ENCODE measurements at places on chromosomes 16 and 17.

GRCh38 chr17:78000341-78000740 lies 41.8 kb downstream of the TNRC6C start:
- DNase-seq = no peak

DNA sequence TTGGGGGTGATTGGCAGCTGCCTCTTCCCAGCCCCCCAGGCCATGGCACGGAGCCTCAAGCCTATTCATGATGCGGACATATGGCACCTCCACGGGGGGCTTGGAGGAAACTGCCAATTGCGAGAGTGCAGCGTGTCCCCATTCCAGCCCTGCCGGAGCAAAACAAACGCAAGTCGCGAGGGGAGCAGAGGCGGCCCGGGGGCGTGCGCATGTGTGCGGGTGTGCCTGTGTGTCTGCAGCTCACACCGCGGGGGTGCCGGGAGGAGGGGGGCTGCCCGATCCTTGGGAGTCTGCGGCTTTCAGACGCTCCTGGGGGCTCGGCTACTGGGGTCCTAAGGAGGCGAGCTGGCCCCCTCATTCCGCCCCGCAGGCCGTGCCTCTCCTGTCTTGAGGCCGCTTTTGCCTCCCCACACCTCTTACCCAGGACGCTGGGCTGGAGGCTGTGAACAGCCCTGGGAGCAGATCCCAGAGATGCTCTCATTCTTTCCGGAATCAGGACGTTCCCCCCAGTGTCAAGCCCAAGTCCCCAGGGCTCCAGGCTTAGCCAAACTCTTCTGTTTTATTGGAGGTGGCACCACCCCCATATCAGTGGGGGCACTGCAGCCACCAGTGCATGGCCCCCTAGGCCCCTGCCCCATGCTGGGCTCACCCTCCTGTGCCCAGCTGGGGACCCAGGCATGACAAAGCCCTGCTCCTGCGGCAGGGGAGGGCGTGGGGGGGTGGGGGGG lies 29.1 kb downstream of the ENDOV start:
- no peak for DNase-seq

DNA sequence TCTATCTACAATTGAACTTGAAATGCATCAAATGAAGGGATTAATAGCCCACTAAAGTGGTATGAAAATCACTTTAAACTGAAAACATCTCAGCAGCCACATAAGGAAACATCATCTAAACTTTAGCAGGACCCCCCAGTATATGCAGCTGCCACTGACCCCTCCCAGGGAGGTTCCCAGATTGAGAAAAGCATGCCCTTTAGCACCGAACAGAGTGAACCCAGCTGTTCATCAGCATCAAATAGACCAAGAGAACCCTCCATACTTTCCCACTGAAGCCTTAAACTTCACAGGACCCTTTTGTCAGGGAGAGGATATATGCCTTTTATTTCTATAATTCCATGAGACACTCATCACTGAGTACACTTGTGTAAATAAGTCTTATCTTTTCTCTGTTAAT lies 44.6 kb downstream of the MYH10 start:
- no peak for DNase-seq

- no peak for DNase-seq
Observed at GRCh38 chr16:76614269-76614668, 337.1 kb downstream of the CNTNAP4 start.

GRCh38 chr16:85984947-85985451 lies 86.0 kb downstream of the IRF8 start:
- peak; percentile 41 for DNase-seq

- DNase-seq = no peak
Observed at GRCh38 chr16:66576296-66576695, 3.0 kb upstream of the CMTM2 start.

DNA sequence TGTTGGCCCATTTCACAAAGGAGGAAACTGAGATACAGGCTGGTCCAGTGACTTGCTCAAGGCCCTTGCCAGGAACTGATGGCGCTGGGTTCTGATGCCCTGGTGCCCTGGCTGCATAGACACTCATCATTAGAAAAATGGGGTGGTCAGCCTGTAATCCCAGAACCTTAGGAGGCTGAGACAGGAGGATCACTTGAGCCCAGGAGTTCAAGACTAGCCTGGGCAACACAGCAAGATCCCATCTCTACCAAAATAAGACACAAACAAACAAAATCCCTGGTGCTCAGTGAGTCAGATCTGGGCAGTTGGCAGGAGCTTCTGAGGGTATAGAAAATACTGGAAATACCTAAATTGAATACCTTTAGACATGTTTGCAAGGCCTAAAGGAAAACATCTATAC lies 41.1 kb upstream of the KIFC3 start:
- no peak for DNase-seq

- DNase-seq = no peak
Observed at GRCh38 chr17:80063830-80064585, 27.6 kb downstream of the CCDC40 start.

GRCh38 chr17:58414596-58414997 lies 2.7 kb downstream of the RNF43 start:
- DNase-seq = no peak

GRCh38 chr16:11401161-11402050 lies 56.1 kb downstream of the RMI2 start:
- no peak for DNase-seq

- no peak for DNase-seq
Observed at GRCh38 chr17:52636443-52636842, 477.9 kb upstream of the CA10 start.

- DNase-seq = peak; percentile 39
Observed at GRCh38 chr17:50274142-50274896, at the start of gene TMEM92. Gene TMEM92 (plus strand): TSS chr17:50274466. CDS start chr17:50274502, 36 bp downstream.

DNA sequence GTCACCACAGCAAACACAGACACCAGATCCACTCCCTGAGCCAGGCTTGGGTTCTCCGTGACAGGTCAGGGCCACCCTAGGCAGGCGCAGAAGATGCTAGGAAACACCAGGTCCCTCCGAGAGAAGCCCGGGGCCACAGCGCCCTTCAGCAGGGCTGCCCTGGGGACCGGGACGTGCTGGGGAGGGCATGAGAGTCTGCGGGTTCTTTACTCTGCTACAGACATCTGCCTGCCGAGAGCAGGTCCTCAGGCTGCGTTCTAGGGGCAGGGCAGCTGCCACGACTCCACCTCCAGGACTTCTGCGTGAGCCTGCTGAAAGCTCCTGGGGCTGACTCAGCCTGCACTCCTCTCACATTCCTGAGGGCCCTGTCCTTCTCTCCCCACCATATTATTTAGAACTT lies 11.4 kb downstream of the MYLK3 start:
- DNase-seq = no peak

GRCh38 chr17:78172249-78173051 lies 4.1 kb downstream of the SYNGR2 start:
- no peak for DNase-seq

GRCh38 chr17:77312786-77313599 lies 172.2 kb downstream of the SEC14L1 start:
- no peak for DNase-seq

DNA sequence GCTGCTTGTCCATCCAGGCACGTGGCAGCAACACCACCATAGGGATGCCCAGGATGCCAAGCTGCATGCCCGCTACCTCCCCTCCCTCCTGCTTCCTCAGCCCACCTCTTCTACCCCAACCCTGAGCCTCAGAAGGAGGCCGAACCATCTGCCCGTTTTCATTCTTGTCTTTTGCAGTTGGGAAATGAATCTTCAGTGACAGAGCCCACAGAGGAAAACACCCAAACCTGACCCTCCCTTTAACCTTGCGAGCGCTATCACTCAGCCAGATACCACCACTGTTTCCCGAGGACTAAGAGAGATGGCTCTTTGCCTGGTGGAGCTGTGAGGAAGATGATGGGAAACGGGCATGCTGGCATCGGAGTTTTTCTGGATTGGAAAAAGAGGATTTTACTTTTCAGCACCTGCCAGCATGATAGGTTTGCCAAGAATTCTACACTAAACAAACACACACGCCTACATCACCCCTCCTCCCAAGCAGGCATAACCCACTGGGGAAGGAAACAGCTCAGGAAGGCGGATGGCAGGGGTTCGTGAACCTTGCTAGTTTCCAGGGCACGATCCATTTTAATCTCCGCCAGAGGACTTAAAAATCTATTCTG lies 457.4 kb downstream of the SLC39A11 start:
- DNase-seq = peak; percentile 10

GRCh38 chr17:75271955-75272847 lies 1.2 kb upstream of the MIF4GD start:
- DNase-seq = peak; percentile 44

DNA sequence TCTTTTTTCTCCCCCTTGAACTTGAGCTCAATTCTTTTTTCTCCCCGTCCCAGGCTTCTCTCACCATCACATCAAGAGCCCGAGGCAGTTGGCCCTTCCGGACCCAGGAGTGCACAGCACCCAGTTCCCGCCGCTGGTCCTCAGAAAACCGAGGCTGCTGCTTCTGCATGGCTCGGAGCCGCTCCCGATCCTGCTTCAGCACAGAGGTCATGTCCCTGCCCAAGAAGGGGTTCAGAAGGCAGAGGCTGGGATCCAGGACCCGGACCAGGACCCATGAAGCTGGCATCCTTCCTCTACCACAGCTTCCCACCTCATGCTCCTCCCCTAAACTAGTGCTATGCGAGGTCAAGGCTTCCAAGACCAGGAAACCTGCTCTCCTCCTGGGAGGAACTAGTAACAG lies 10.5 kb downstream of the PER1 start:
- DNase-seq = no peak

DNA sequence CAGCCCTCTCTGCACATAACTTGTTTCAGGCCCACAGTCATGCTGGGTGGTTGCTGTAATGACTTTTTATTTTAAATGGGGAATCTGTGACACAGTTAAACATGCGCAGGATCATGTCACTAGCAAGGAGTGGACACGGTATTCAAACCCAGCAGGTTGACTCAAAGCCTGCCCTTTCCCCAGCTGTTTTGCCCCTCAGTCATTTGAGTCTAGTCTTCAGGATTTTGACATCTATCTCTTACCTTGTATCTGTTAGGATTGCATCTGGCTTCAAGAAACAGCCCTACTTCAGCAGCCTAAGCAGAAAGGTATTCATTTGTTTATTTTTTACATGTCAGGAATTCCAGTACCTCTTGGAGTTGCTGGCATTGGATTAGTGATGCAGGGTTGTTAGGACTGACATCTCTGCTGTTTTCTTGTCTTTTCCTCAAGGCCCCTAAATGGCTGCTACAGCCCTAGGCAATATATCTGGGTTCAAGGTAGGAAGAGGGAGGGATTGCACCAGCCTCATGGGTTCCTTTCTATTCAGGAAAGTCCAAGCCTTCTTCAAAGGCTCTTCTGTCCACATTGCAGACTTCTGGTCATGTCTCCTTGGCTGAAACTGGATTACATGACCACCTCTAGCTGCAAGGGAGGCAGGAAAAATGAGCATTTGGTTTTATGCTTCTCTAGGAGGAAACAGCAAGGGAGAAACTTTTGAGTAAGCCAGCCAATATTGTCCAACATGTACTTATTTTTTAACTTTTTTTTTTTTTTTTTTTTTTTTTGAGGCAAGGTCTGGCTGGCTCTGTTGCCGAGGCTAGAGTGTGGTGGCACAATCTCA lies 22.8 kb downstream of the ABCC1 start:
- no peak for DNase-seq

DNA sequence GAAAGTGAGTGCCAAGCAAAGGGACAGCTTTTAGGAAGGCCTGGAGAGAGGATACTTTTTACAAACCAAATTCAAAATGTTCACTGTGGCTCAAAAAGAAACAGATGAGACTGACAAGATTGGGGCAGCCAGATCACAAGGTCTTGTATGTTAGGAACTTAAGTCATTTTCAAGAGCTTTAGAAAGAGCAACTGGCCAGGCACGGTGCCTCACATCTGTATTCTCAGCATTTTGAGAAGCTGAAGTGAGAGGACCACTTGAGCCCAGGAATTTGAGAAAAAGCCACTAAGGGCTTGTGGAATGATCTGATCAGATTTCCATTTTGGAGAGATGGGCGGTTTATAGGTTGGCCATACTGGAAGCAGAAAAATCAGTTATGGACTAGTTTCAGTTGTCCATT lies 17.2 kb downstream of the SPAG9 start:
- no peak for DNase-seq

DNA sequence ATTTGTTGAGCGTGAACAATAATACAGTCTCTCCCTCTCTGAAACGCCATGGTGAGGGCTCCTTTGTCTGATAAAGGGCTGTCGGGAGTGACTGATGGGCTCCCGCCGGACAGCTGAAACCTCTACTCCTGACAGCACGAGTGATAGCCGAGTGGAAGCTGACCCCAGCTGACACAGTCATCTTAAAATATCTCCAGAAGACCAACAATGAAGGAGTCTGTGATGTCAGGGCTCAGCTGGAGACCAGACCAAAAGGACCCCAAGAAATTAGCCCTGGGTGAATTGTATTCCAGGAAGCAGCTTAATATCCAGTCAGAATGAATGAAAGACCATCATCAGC lies 22.4 kb downstream of the CCDC182 start:
- DNase-seq = no peak

DNA sequence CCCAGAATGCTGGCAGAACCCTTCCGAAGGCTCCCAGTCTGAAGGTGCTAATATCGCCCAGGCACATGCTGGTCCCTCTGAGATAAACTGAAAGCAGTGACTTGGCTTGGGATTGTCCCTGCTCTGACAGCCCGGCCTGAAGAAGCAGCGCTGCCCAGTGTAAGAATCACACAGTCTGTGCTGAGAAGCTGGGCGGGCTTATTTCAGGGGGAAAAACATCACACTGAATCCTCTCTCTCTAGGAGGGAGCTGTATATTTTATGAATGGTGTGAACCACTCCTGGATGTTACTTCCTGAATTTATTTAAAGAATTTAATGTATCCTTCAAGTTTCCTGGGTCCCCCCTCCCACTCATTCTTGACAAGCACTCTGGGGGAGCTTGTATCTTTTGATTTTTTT lies 36.3 kb downstream of the GAS7 start:
- no peak for DNase-seq

GRCh38 chr16:2468725-2469398 lies 2.2 kb upstream of the NTN3 start:
- no peak for DNase-seq

DNA sequence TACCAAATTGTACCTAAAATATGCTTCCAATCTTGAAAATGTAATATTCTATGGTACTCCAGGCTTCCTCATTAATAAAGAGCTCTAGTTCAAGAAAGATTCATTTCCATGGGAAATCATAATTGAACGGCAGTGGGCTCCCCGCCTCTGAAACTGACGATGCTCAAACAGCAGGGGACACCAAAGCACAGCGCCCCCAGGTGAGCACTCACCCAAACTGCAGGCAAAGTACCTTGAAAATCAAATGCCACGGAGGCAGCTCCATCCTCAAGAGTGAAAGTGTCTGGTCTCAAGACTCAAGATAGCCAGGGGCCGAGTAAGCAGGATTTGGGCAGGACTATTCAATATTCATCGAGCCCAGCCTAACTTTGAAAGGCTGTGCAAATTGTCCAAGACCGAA lies 217.4 kb upstream of the TNRC6C start:
- peak; percentile 76 for DNase-seq

GRCh38 chr17:49217651-49218413 lies 7.3 kb downstream of the ABI3 start:
- DNase-seq = peak; percentile 66
